Endothelial cell (in vitro differentiated cells): ENCODE measurements at places on chromosomes 11 and 22.

DNA sequence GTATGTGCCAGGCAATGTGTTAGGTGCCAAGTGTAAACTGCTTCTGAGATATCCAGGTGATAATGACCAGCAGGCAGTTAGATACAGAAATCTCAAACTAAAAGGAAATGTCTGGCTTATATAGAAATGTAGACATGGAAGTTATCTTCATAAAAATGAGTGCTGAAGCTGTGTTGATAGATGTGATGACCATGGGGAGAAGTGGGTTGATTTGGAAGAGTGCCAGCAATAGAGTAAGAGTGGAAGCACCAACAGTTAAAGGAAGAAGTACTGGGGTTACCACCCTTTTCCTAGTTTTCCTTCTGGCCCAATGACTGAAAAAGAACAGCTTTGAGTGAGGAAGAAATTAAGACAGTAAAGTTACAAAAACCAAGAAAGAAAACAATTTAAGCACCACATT is 68.5 kb downstream of the C2CD3 start:
- no peaks in the 10 kb centered on the region for H3K4me1 ChIP-seq
- H3K4me3 ChIP-seq, result no peak overlapping the region
- H3K27me3 ChIP-seq, result peaks cover 1% of the 10 kb centered on the region

DNA sequence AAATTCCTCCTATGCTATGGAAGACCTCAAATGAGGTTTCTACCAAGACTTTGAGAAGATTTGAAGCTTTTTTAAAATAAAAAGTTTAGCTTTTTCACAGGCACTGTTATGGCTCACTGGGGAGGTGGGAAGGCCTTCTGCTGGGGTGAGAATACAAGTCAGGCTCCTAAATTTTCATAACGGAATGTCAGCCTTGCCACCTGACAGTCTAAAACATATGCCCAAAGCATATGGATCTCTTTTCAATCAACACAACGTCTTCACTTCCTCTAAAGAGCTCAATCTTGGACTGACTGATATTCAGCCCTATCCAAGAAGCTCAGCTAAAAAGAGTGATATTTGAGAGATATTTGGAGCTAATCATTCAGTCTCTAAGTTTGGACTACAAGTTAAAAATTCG is 57.1 kb upstream of the LIN7C start:
- no peak overlapping the region for H3K27ac ChIP-seq
- no peaks in the 10 kb centered on the region for H3K36me3 ChIP-seq
- peaks cover 7% of the 10 kb centered on the region for H3K4me1 ChIP-seq
- H3K4me3 ChIP-seq, result no peak overlapping the region
- H3K27me3 ChIP-seq, result peaks cover 1% of the 10 kb centered on the region

DNA sequence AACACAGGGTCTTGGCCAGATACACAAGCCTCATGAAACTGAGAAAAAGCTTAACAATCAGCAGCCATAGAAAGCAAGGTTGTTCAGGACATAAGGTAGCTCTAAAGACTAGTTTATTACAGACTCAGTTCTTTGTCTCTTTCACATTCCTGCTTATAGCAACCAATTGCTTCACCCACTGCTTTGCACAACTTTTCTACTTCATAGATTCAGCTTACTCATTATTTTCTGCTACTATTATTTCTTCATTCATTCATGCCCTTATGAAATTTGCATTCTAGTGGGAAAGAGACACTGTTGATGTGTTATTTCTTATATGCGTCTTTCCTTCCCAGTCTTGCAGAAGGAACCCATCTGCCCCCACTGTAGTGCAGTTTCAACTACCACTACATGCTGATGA is 4.7 kb downstream of the CCDC34 start:
- peaks cover 3% of the 10 kb centered on the region for H3K27me3 ChIP-seq
- H3K36me3 ChIP-seq, result no peaks in the 10 kb centered on the region
- no peak overlapping the region for H3K27ac ChIP-seq
- no peak for DNase-seq
- peaks cover under 1% of the 10 kb centered on the region for H3K4me1 ChIP-seq

DNA sequence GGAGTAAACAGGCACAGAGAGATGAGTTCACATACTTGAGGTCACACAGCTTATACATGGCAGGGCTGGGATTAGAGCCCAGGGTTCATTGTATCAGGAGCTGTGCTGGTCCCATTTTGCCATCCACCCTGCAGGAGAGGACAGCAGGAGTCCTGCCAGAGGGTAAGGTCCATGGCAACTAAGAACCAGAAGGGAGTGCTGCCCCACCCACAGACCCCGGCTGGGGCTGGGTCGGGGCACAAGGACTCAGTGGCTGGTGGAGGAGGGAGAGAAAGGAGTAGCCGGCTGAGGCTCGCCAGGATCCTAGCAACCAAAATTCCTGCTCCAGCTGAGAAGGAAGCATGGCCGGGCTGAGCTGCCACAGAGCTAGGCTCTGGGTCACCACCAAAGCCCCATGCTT is 25.9 kb upstream of the TP53I11 start:
- no peak for DNase-seq
- H3K36me3 ChIP-seq, result peaks cover 3% of the 10 kb centered on the region
- no peak overlapping the region for H3K27ac ChIP-seq
- peaks cover 37% of the 10 kb centered on the region for H3K4me1 ChIP-seq
- peaks cover 13% of the 10 kb centered on the region for H3K27me3 ChIP-seq

- peak overlapping the region; percentile 97 for H3K4me3 ChIP-seq
- no peak for DNase-seq
- peak overlapping the region; percentile 88 for H3K27ac ChIP-seq
- peaks cover 17% of the 10 kb centered on the region for H3K4me1 ChIP-seq
- peaks cover 4% of the 10 kb centered on the region for H3K36me3 ChIP-seq
Measured at GRCh38 chr11:36510594-36510942, 496 bp upstream of the TRAF6 start.

- peaks cover 8% of the 10 kb centered on the region for H3K4me1 ChIP-seq
- DNase-seq, result no peak
- H3K27ac ChIP-seq, result no peak overlapping the region
- no peak overlapping the region for H3K4me3 ChIP-seq
- H3K36me3 ChIP-seq, result peaks cover 4% of the 10 kb centered on the region
Measured at GRCh38 chr22:44755956-44756361, 3.6 kb downstream of the ARHGAP8 start.

DNA sequence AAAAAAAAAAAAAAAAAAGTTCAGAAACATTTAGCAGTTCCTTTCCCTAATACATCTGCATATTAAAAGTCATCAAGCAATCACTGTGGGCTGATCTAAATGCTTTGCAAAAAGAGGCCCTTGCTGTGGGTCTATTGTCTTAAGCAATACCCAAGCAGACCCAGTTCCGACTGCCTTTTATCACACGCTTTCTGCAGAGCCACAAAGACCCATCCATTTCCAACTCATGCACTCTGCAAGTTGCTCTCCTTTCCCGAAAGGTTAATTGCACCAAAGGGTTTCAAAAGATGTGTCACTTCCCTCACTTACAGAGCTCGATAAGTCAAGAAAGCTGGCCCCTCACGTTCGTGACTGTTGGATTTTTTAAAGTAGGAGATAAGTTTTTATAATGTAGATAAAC is 138.9 kb downstream of the MPPED1 start:
- H3K27ac ChIP-seq, result no peak overlapping the region
- no peak overlapping the region for H3K4me3 ChIP-seq

DNA sequence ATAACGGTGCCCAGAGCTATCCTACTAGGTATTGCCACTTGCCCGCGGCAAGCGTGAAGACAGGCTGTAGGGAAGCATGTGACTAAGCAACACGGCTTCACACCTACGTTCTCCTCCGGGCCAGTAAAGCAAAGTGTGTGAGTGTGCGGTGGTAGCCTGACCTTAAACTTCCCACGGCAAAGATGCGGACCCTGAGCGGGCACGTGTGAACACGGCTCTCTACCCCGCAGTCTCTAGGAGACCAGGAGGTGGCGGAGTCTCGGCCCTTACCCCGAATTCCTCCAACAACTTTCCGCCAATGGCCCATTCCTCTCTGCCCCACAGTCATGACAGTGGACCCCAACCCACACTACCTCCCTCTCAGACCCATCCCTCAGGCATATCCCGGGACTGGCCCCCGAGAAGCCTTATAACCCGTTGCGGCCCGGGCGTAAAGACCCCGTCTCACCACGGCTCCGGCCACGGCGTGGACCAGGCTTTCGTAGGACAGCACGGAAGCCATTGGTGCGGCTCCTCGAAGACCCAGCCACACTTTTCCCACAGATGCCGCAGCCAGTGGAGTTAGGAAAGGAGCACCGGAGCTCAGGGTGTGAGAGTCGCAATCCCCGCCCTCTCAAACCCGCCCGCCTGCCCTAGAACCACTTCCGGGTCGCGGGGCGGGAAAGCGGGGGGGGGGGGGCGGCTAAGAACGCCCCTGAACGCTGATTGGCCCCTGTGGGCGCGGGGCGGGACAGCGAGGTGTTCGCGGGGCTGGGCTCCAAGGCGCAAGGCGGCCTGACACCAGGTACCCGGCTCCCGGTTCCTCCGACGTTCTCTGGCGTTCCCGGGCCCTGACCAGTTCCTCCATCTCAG is at the start of gene SLC25A17:
Gene SLC25A17 (minus strand): TSS at position 600 of the 852 bp plus-strand sequence. CDS start 98 bp downstream, at position 502.
- H3K36me3 ChIP-seq, result peaks cover 8% of the 10 kb centered on the region
- H3K27ac ChIP-seq, result peak within 1 kb of the TSS; percentile 75
- peaks cover 28% of the 10 kb centered on the region for H3K4me1 ChIP-seq
- peak within 1 kb of the TSS; percentile 99 for H3K4me3 ChIP-seq
- no peaks in the 10 kb centered on the region for H3K27me3 ChIP-seq
- peak; percentile 81 for DNase-seq

GRCh38 chr22:29767171-29768051 is at the start of gene UQCR10:
UQCR10 (plus strand) TSS chr22:29767369; CDS start chr22:29767399, 30 bp downstream.
- DNase-seq, result peak; percentile 89
- peak within 1 kb of the TSS; percentile 96 for H3K27ac ChIP-seq
- H3K27me3 ChIP-seq, result peaks cover 3% of the 10 kb centered on the region

GRCh38 chr11:116543911-116544475 is 228.8 kb downstream of the BUD13 start:
- no peaks in the 10 kb centered on the region for H3K36me3 ChIP-seq
- no peaks in the 10 kb centered on the region for H3K4me1 ChIP-seq
- H3K4me3 ChIP-seq, result no peak overlapping the region
- H3K27ac ChIP-seq, result no peak overlapping the region
- no peak for DNase-seq

DNA sequence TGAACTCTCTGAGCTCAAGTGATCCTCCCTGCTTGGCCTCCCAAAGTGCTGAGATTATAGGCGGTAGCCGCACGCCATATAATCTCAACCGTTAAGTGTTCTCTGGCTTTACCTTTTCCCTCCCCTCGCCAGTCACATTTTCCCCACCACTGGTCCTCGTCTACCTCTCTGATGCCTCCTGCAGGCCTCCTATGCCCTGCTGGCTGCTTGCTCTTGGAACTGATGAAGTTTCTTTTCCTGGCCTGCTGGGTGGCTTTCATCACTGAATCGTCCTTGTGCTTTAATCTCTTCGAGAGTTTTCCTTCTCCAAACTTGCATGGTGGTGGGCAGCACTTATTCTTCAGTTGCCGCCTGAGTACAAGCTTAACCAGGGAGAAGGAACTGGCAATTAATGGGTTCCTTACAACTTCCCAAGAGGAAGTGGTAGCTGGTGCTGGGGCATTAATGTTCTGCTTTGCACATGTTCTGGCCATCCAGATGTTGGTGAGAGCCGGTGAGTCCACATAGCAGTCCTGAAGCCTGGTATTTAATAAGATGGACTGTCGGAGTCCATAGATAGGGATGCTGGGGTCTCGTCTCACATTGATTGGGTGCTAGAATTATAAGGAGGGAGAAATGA is 1.3 kb downstream of the C22orf31 start:
- no peak for DNase-seq
- H3K36me3 ChIP-seq, result no peaks in the 10 kb centered on the region
- peaks cover 8% of the 10 kb centered on the region for H3K27me3 ChIP-seq
- no peak overlapping the region for H3K27ac ChIP-seq

- H3K4me3 ChIP-seq, result no peak overlapping the region
- H3K4me1 ChIP-seq, result peaks cover 17% of the 10 kb centered on the region
- H3K27me3 ChIP-seq, result no peaks in the 10 kb centered on the region
- H3K36me3 ChIP-seq, result no peaks in the 10 kb centered on the region
- DNase-seq, result peak; percentile 5
Measured at GRCh38 chr11:95293116-95293515, 62.1 kb upstream of the SESN3 start.

- peaks cover 7% of the 10 kb centered on the region for H3K4me1 ChIP-seq
- peaks cover 2% of the 10 kb centered on the region for H3K27me3 ChIP-seq
- no peaks in the 10 kb centered on the region for H3K36me3 ChIP-seq
- no peak overlapping the region for H3K27ac ChIP-seq
- DNase-seq, result no peak
Measured at GRCh38 chr22:36183446-36183845, 18.2 kb downstream of the APOL4 start.

DNA sequence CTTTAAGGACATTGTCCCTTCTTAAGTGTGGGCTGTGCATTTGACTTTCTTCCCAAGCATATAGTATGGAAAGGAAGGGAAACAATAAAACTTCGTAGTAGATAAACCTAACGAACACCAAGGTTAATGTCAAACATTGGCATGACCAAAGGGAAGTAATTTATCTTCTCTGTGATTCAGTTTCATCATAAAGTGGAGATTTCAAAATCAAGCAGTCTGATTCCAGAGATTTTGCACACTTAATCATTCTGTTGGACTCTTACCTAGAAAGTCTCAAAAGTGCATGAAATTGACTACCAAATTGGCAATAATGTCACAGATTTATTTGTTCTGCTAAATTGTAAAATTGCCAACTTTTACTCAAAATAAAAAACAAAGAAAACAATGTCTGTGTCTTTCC is 559.7 kb downstream of the JRKL start:
- H3K4me1 ChIP-seq, result no peaks in the 10 kb centered on the region
- no peak for DNase-seq
- H3K27ac ChIP-seq, result no peak overlapping the region
- no peaks in the 10 kb centered on the region for H3K36me3 ChIP-seq

DNA sequence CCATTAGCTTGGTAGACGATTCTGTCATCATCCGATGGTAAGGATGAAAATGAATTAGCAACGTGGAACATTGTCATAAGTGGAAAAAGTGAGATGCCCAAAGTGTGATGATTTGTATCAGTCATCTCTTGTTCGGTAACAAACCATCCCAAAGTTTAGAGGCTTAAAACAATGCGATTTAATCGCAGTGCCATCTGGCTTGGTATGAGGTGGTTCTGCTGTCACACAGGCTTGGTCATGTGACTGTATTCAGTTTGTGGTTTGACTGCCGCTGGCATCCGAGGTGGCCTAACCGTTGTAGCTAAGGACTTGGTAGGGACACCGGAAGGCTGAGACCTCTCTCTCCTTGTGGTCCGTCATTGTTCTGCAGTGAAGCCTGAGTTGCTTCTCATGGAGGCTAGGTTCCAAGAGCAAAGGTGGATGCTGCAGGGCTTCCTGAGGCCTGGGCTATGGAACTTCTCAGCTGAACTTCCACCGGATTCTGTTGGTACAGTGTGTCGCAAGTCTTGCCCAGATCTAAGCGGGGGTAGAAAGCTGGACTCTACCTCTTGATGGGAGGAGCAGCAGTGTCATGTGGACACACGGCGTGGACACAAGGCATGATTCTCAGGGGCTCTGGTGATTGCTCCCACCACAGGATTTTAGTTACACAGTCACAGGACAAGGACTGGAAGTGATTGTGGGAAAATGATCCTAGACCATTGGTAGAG is 36.3 kb downstream of the BCR start:
- peaks cover 9% of the 10 kb centered on the region for H3K27me3 ChIP-seq
- no peak for DNase-seq
- peaks cover 78% of the 10 kb centered on the region for H3K4me1 ChIP-seq
- no peak overlapping the region for H3K27ac ChIP-seq
- H3K36me3 ChIP-seq, result peaks cover 6% of the 10 kb centered on the region
